ENCODE measurements at places on chromosomes 2 and 18. TPM values are rescaled to one million over a fixed set of nuclear protein-coding genes. Genes with fewer than 3 reads are reported as not detected.
A peak's percentile ranks its signal among the peaks of the same experiment; 100 is the strongest.

- no peak for DNase-seq
Measured at GRCh38 chr2:25545899-25546298, 127.5 kb downstream of the DTNB start.

The RAX gene
- total RNA-seq = not detected

GRCh38 chr2:67848551-67849285 lies 214.1 kb downstream of the C1D start:
- no peak for DNase-seq

DNA sequence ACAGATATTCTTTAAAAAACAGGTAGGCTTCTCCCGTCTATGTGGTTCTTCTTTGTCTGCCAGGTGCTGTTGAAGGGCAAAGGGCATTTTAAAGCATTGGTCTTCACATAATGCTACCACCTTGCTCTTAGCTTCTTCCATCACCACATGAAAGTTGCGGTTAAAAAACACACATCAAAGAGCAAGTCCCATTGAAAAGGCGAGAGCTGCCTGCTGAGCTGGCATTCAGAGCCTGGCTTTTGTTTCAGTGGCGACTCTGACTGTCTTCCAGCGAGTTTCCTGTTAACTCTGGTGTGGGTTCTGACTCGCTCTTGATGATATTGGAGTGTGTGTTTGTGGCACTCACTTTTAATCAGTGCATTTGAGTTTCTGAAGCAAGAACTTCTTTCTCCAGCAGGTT lies 624.9 kb upstream of the FANCL start:
- DNase-seq = no peak

The LIPG gene
- total RNA-seq = 9.5 TPM

DNA sequence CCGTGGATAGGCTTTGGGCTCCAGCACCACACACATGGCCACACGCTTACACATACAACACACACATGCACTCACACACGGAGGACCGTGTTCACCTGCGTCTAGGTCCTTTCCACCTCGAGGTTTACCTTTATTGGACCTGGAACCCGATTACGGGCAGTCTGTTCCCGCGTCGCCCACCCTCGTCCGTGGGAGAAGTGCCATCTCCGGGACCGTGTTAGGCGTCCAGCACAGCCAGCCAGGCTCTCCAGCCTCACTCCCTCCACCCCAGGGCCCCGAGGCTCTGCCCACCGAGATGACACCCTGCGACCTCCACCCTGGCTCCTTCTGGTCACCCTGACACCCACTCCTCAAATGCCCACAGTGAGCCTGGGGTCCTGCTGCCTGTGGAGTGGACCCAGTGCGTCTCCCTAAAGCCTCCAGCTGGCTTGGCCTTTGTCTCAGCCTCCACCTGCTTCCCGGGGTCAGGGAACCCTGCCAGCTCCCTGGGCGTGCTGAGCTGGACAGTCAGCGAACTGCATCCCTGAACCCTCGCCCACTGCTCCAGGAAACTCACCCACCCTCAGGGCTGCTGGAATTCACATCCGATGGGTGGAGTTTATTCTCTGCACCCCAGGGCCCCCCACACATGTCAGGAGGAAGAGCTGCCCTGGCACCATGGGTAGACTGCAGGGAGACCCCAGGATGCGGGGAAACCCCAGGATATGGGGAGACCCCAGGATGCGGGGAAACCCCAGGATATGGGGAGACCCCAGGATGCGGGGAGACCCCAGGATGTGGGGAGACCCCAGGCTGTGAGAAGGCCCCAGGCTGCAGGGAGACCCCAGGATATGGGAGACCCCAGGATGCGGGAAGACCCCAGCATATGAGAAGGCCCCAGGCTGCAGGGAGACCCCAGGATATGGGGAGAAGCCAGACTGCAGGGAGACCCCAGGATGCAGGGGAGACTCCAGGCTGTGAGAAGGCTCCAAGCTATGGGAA lies 33.0 kb downstream of the ADI1 start:
- no peak for DNase-seq

The ABCG5 gene
- total RNA-seq = not detected

The WDR43 gene
- 117 TPM for total RNA-seq

DNA sequence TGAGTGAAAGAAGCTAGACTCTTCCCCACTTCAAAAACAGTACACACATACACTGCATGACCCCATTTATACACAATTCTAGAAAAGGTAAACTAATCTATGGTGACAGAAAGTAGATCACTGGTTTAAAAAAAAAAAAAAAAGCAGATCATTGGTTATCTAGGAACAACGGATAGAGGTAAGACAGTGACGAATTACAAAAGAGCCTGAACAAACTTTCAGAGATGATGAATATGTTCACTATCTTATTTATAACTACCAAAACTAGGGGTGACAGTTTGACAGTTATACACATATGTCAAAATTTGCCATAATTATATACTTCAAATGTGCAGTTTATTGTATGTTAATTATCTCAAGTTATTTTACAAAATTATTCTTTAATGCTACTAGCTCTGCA lies 27.5 kb downstream of the MAP3K2 start:
- DNase-seq = no peak

The ANKRD53 gene
- total RNA-seq = not detected

GRCh38 chr2:65231121-65231520 lies 3.5 kb downstream of the ACTR2 start:
- DNase-seq = peak; percentile 51

DNA sequence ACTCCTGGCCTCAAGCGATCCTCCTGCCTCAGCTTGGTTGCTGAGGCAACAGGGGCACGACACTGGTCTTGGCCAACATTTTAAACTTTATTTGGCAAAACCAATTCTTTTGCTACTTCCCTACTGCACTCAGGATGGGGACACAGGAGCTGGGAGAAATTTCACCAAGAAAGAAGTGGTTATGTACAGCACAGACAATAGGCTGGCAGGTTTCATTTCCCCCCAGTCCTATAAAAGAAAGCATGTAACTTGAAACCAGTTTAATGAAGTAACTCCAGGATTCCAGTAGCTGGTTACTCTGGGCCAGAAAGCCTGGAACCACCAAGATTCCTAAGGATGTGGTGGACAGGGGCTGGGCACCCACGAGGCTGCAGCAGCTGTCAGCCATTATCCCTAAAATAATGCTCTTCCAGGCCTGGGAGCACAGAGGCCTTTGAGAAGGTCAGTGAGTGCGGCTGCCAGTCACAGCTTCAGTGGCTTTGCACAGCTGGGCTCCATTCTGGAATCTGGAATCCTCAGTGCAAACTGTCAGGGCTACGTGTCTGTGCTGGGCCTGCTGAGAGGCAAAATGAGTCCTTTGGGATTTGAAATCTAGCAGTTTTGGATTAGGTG lies 142.3 kb upstream of the ITGA6 start:
- DNase-seq = no peak

The CFAP221 gene
- total RNA-seq = not detected

- DNase-seq = no peak
Measured at GRCh38 chr2:236688563-236689392, 119.2 kb downstream of the ACKR3 start.

GRCh38 chr2:46416739-46417403 lies 62.5 kb upstream of the TMEM247 start:
- no peak for DNase-seq

The PROM2 gene
- total RNA-seq = 41.6 TPM

GRCh38 chr18:31596081-31596872 lies 4.6 kb downstream of the TTR start:
- DNase-seq = no peak

- no peak for DNase-seq
Measured at GRCh38 chr2:196422361-196422760, 217.2 kb upstream of the CCDC150 start.

GRCh38 chr2:211228559-211228958 lies 672.2 kb downstream of the CPS1 start:
- no peak for DNase-seq

DNA sequence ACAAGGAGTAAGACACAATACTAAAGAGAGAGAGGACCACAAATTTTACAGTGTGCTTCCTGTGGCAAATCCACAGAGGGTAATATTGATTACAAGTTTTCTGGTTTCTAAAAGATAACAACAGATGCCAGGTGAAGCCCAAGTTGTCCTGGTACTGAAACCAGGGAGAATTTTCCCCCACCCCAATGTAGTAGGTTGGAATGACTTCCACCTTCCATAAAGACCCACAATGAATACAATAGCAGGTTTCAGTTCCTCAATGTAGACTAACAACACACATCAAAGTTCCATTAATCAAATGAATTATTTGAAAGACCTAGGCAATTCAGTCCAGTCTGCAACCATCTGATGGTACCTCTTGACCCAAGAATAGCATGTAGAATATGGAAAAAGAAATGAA lies 44.0 kb upstream of the TMEM247 start:
- DNase-seq = no peak

GRCh38 chr2:94725543-94725942 lies 145.7 kb upstream of the TEKT4 start:
- DNase-seq = no peak

The DOK6 gene
- total RNA-seq = not detected

The CNDP1 gene
- total RNA-seq = not detected

The LYPD6B gene
- 14.7 TPM for total RNA-seq

The DNAJC10 gene
- 125 TPM for total RNA-seq

DNA sequence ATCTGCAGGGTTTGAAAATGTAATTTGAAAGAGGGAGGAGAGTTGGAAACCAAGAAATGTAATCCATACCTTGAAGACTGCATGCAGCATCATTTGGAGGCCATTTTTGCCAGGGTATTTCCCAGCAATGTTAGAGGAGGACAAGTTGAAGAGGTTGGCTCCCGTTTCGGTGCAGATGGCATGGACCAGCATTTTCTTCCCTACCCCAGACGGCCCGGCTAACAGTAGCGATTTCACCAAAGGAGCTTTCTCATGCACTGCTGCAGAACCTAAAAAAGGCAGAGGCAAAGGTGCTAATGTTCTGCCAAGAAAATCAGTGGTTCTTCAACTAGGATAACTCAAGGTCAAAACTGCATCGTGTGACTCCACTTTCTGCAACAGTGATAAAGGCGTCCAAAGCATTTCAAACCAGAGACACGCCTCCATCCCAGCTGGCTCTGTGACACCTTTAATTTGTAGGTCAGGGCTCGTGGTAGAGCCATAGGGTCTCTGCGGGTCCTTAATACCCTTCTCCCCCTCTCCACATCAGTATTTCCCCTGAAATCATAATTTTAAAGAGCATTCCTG lies 99.6 kb upstream of the ASB18 start:
- no peak for DNase-seq

The UBXN4 gene
- total RNA-seq = 36.6 TPM

DNA sequence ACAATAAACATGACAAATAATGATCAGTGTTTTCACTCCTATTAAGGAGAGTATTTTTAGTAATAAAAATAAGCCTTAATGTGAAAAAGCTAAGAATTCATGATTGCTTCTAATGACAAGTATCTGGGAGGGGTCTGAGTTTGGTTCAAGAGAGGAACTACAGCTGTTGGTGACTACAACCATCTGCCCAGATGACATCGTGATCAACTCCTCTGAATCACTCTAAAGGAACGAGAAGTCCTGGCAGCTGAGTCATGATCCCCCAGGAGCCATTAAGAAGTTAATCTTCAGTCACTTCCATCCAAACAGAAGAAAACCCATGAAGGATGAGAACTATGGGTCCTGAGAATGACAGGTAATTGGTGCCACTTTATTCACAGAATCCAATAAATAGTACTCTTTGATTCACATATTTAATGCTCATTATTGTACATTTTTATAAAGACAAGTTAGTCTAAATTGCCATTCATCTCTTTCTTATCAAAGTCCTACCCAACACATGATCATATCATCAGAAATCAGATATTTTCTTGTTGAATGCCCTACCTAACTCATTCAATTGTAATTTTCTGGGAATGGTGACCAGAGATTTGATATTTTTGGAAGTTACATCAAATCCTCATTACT lies 6.8 kb downstream of the TFPI start:
- peak; percentile 93 for DNase-seq

The PCARE gene
- not detected for total RNA-seq

DNA sequence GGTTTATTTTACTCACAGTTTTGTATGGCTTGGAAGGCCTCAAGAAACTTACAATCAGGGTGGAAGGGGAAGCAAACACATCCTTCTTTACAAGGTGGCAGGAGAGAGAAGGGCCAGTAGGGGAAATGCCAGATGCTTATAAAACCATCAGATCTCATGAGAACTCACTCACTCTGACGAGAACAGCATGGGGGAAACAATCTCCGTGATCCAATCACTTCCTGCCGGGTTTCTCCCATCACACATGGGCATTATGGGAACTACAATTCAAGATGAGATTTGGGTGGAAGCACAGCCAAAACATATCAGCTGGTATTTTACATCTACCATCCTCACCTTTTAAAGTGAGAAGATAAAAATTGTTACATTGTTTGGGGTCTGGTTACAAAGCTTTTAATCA lies 427.9 kb upstream of the CDH7 start:
- DNase-seq = no peak

The PAX3 gene
- total RNA-seq = not detected

- no peak for DNase-seq
Measured at GRCh38 chr18:10488017-10488416, 33.6 kb downstream of the APCDD1 start.

- no peak for DNase-seq
Measured at GRCh38 chr18:12595571-12596255, 62.2 kb downstream of the SPIRE1 start.

The HOXD8 gene
- total RNA-seq = not detected

DNA sequence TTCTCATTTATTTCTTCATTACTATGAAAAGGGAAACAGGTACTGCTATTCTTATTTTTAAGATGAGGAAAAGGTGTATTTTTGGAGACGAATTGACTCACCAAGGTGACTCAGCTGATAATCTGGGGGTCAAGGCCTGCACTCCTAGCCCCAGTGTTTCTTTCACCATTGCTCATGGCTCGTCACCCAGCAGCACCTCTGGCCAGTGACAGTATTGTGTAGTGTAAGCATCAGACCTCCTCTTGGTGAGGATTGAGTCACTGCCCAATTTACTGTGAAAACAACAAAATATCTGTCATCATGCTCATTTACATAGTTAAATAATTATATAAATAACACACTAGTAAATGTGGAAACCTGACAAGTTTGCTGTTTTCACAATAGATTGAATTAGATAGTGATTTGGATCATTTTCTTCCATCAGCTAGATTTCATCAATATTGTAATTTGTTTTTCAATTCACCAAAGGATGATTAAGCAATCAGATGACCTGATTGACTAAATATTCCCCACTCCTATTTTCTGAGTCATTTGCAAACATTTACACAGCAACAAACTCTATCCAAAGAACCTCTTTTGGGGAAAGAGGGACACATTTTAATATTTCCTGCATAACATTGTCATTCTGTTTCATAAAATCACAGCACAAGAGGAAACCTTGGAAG lies 492.8 kb upstream of the RAB12 start:
- DNase-seq = peak; percentile 94

DNA sequence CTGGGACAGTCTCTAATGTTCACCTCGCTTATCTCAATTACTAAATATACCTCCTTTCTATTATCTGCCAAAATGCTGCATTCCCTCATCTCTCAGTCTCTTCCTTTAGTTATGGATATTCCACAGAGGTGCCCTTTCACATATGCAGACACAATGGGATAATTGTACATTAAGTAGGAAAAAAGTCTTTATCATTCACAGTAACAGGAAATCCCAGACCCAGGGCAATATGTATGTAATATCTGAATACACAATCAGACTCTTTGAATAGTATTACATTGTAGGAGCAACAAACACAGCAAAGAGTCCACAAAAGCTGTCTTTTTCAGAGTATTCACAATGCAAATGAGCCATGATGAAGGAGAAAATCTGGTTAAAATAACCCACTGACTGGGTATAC lies 1399.0 kb upstream of the ZEB2 start:
- no peak for DNase-seq

All from bronchial epithelial cell (primary cell).